ENCODE measurements at places on chromosomes 12 and 14.
A peak's percentile ranks its signal among the peaks of the same experiment; 100 is the strongest.

GRCh38 chr12:65944637-65945036 lies 120.4 kb downstream of the HMGA2 start:
- H3K4me1 ChIP-seq: peaks cover 47% of the 10 kb centered on the region
- peaks cover 17% of the 10 kb centered on the region for H3K36me3 ChIP-seq
- peak overlapping the region; percentile 9 for H3K27ac ChIP-seq
- H3K27me3 ChIP-seq: no peaks in the 10 kb centered on the region

DNA sequence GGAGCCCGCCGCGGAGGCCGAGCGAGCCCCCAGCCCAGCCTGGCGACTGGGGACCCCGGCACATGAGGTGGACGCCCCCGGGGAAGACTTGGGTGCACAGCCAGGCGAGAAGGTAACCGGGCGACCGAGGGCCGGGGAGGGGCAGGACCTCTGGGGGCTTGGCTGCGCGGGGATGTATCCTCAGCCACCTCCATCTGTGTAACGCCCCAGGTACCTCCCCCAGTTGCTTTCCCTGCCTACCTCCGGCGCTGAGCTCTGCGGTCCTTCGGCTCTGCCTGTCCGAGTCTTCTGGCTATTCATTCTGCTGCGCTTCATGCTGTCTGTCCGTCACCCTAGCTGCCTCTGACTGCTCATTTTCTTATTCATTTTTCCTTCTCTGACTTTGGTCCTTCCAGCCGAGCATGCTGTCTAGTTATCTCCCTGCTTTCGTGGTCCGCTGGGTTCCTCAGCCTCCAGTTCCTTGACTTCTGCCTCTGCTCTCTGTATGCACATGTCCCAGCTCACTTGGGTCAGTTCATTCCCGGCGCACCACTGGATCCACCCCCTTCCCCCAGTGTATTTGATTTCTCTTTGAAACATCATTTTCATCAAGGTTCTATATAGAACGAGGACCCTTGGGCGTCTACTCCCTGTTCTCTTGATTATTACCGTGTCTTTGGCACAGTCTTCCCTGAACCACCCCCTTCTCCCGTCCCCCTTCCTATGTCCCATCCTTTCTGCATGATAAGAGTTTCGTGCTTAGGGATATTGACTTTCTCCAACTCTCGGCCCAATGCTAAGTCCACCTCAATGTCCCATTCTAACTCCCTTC lies 612 bp downstream of the PHC1 start:
- H3K4me1 ChIP-seq: peaks cover 18% of the 10 kb centered on the region
- peak; percentile 53 for DNase-seq
- no peak overlapping the region for H3K4me3 ChIP-seq
- no peaks in the 10 kb centered on the region for H3K27me3 ChIP-seq

GRCh38 chr14:74661726-74662450 lies 49.9 kb upstream of the LTBP2 start:
- no peak overlapping the region for H3K4me3 ChIP-seq
- H3K27me3 ChIP-seq: no peaks in the 10 kb centered on the region
- no peaks in the 10 kb centered on the region for H3K4me1 ChIP-seq
- no peak overlapping the region for H3K27ac ChIP-seq

DNA sequence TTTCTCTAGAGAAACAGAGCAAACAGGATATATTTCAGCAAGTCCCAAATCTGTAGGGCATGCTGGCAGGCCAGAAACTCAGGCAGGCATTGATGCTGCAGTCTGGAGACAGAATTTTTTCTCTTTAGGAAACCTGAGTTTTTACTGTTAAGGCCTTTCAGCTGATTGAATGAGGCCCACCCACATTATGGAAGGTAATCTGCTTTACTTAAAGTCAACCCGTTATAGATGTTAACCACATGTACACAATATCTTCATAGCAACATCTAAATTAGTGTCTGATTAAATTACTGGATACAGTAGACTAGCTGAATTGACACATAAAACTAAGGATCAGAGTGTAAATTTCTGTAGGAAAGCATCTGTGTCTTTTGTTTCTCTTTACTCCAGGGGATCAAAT lies 65.2 kb downstream of the SRGAP1 start:
- H3K4me3 ChIP-seq: no peak overlapping the region
- no peak overlapping the region for H3K27ac ChIP-seq

DNA sequence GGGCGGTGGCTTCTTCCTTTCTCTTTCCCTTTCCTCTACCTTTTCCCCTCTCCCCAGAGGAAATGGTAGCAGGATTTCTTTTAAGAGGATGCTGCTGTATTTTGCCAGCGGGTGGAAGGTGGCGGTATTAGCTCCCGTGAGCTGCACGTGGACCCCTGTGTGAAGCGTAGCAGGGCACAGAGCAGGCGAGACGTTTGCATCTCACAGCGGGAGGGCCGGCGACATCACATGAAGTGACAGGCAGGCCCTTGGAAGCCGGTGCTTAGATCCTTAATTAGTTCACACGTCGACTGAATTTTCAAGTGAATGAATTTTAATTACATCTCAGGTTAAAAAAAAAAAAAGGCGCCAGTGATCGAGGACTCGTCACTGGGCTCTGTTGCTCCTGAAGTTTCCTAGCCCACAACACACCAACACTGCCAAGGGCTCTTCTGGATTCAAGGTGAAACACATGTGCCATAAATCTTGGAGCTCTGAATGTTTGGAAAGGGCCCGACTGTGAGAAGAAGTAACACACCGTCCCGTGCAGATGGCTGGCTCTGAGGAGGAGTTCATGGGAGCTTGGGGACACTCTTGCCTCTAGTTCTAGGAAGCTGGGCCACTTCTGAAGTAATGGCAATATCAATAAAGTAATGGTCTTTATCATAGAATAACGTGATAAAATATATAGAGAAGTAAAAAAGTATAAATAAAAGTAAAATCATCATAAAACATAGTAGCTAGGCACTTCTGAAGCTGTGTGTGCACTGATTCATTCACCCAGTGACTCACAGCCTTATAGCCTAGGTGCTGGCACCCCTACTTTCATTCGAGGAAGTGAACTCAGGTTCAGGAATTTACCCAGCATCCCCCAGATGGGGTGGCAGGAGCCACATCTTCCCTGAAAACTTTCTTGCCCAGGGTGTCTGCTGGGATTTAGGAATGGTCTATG lies 75.3 kb downstream of the AACS start:
- no peaks in the 10 kb centered on the region for H3K27me3 ChIP-seq
- peak overlapping the region; percentile 26 for H3K27ac ChIP-seq
- peaks cover 9% of the 10 kb centered on the region for H3K4me1 ChIP-seq
- peaks cover 37% of the 10 kb centered on the region for H3K36me3 ChIP-seq
- H3K4me3 ChIP-seq: no peak overlapping the region
- peak; percentile 54 for DNase-seq

DNA sequence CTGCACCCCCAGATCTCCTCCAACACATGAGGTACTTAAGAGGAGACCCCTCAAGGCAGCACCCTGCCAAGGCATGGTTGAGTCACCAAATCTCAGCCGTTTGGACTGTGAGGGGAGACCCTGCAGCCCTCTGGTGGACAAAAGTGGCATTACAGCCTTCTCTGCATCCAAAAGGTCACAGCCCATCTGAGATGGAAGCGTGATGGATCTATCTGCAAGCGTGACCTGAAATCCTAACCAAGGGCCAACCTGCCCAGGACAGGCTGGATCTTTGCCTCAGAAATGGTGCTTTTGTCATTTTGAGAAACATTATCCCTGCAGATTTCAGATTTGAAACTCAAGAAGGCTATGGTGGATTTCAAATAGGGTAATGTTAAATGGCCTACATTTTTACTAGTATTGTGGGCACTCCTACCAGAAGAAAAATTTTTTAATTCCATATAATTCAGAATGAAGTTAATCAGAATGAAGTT lies 23.7 kb upstream of the DHRS4 start:
- peak; percentile 85 for DNase-seq
- H3K4me1 ChIP-seq: no peaks in the 10 kb centered on the region
- no peaks in the 10 kb centered on the region for H3K36me3 ChIP-seq
- H3K27me3 ChIP-seq: peaks cover 37% of the 10 kb centered on the region
- no peak overlapping the region for H3K4me3 ChIP-seq

- no peak overlapping the region for H3K27ac ChIP-seq
- H3K4me1 ChIP-seq: no peaks in the 10 kb centered on the region
- DNase-seq: no peak
- H3K27me3 ChIP-seq: peaks cover 39% of the 10 kb centered on the region
- H3K4me3 ChIP-seq: no peak overlapping the region
Observed at GRCh38 chr12:117590386-117590785, 229.0 kb upstream of the NOS1 start.

DNA sequence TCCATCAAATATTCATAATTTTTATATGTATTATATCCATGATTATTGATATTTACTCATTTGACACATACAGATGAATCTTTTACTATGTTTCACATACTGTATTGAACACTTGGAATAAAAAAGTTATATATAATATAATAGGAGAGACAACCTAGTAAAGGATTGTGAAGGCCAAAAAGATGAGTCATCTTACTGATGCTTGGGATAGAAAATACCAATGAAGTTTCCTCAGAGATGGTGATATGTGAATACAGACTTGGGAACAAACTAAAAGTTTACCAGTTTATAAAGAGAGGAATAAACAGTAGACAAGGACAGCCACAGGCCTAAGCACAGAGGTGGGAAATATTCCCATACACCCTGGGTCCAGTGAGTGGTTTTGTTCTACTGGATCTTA lies 743.9 kb upstream of the FLRT2 start:
- no peak for DNase-seq
- H3K27ac ChIP-seq: no peak overlapping the region
- no peaks in the 10 kb centered on the region for H3K4me1 ChIP-seq
- no peaks in the 10 kb centered on the region for H3K36me3 ChIP-seq

- no peaks in the 10 kb centered on the region for H3K4me1 ChIP-seq
- no peaks in the 10 kb centered on the region for H3K36me3 ChIP-seq
- H3K27me3 ChIP-seq: no peaks in the 10 kb centered on the region
- DNase-seq: no peak
- no peak overlapping the region for H3K4me3 ChIP-seq
Observed at GRCh38 chr12:3775385-3776035, 22.6 kb upstream of the CRACR2A start.

DNA sequence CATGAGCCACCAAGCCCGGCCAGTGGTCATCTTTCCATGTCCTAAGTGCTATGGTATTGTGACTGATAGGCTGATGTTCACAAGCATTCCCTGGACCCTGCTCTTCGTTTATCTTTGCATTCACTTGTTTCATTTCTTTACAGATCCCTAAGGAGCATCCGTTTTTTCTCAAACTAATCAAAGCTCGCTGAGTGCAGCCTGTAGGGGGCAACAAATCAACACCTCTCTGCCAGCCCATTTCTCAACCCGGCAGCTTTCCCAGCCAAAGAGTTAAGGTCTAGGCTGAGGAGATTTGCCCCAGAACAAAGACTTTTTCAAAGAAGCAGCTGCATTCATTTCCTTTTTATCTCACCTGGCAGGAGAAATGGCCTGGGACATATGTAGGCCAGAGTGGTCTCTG lies 12.1 kb downstream of the SIRT4 start:
- H3K4me3 ChIP-seq: no peak overlapping the region
- peaks cover 14% of the 10 kb centered on the region for H3K4me1 ChIP-seq
- H3K27ac ChIP-seq: no peak overlapping the region
- peaks cover 13% of the 10 kb centered on the region for H3K27me3 ChIP-seq
- DNase-seq: peak; percentile 23

GRCh38 chr14:63174760-63175191 lies 29.5 kb upstream of the RHOJ start:
- peak; percentile 27 for DNase-seq
- H3K4me1 ChIP-seq: peaks cover 6% of the 10 kb centered on the region
- H3K36me3 ChIP-seq: no peaks in the 10 kb centered on the region
- no peaks in the 10 kb centered on the region for H3K27me3 ChIP-seq
